ENCODE measurements at places on chromosomes 11 and 22. TPM values are rescaled to one million over a fixed set of nuclear protein-coding genes. Genes with fewer than 3 reads are reported as not detected.

The CABP7 gene
- 0.04 TPM for polyA plus RNA-seq

The PKP3 gene
- 4.1 TPM for polyA plus RNA-seq

The YIF1A gene
- polyA plus RNA-seq: 45.8 TPM

The C1QTNF5 gene
- polyA plus RNA-seq: 25.9 TPM

The MMP13 gene
- not detected for polyA plus RNA-seq

DNA sequence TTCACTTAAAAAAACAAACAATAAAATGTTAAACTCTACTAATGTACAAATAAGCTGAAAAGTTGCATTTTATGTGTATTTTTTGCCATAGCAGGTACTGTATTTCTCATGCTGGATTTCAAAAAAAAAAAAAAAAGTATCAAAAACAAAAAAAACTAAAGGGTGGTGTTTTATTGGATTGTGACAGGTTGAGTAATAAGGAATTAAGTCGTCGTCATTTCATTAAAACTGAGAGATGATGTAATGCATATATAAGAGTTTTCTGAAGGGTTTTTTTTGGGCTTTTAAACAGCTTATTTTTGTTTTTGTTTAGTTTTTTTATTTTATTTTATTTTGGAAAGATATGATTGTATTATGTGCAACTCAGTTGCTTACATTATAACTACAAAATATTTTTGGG, 10.9 kb upstream of the ADSL start:
- DNase-seq: no peak

- no peak for DNase-seq
Observed at GRCh38 chr11:120024586-120024985, 113.3 kb downstream of the TRIM29 start.

- DNase-seq: no peak
Observed at GRCh38 chr11:110472858-110473257, 43.1 kb downstream of the FDX1 start.

GRCh38 chr11:119666463-119667131, 62.4 kb downstream of the NECTIN1 start:
- no peak for DNase-seq

- no peak for DNase-seq
Observed at GRCh38 chr11:120462825-120463224, 48.7 kb upstream of the GRIK4 start.

- DNase-seq: no peak
Observed at GRCh38 chr11:60870276-60870675, 2.9 kb downstream of the ZP1 start.

DNA sequence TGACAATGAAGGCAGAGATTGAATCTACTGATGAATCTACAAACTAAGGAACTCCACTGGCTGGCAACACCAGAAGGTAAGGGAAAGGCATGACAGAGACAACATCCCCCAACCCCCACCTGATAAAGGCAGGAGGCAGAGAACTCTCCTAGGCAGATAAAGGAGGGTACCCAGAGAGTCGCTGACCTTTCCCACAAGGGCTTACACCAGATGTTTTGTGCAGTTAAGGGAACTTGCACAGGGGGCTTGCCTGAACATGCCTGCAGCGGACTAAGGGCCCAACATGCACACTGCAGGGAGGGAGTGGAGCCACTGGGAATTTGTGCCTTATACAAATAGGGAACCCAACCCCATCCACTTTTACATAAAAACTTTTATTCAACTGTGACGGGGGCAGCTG, 1996.9 kb upstream of the RAG2 start:
- DNase-seq: no peak

GRCh38 chr11:3949125-3949524, 93.7 kb downstream of the STIM1 start:
- DNase-seq: no peak

DNA sequence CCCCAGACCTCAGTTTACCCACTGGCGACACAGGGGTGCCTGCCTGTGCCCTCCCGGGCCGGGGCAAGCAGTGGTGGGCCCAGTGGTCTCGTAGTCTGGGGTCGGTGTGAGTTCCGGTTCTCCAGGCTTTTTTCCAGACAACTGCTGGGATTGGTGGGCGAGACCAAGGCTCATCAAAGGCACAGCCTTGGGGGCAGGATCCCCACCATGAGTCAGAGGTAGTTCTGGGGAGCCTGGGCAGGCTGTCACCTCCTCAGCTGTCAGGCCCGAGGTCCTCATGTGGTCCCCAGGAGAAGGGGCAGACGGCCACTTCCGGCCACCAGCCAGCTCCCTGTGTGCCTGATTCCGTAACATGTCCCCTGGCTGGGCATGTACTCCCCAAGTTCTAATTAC, 827 bp upstream of the MUC2 start:
- DNase-seq: no peak

GRCh38 chr11:74780248-74781005, 31.8 kb downstream of the RNF169 start:
- no peak for DNase-seq

GRCh38 chr11:33869481-33870422, 22.1 kb downstream of the LMO2 start:
- DNase-seq: no peak

Measured in right renal cortex interstitium (tissue), 3 donors.